ENCODE measurements at places on chromosomes 3 and 15. TPM values are rescaled to one million over a fixed set of nuclear protein-coding genes. Genes with fewer than 3 reads are reported as not detected.

DNA sequence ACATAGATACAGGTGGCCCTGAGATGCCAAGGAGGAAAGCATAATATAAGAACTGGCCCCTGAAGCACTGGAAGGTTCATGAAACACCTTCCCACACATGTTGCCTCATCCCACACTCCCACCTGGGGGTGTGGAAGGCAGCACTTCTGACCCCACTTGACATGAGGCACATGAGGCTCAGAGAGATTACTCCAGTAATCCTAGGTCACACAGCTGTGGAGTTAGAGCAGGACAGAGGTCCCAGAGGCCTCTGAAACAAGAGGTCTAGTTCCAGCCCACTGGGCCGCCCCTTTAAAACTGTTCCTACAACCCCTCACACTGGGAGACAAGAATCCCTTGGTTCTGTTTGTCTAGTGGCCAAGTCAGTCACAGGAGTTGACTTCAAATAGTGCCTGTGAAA lies 7.2 kb downstream of the SSUH2 start:
- no peak for DNase-seq

- no peak for DNase-seq
Observed at GRCh38 chr15:78103406-78104118, 11.2 kb downstream of the SH2D7 start.

- DNase-seq: no peak
Observed at GRCh38 chr3:27716309-27716708, 5.8 kb downstream of the EOMES start.

GRCh38 chr3:111335512-111336303 lies 206.3 kb upstream of the CD96 start:
- DNase-seq: no peak

The NANOGP8 gene
- polyA plus RNA-seq: not detected

The TRAT1 gene
- polyA plus RNA-seq: not detected
